Fibroblast of lung (primary cell): ENCODE measurements at places on chromosomes 12 and 14. TPM values are rescaled to one million over a fixed set of nuclear protein-coding genes. Genes with fewer than 3 reads are reported as not detected.

DNA sequence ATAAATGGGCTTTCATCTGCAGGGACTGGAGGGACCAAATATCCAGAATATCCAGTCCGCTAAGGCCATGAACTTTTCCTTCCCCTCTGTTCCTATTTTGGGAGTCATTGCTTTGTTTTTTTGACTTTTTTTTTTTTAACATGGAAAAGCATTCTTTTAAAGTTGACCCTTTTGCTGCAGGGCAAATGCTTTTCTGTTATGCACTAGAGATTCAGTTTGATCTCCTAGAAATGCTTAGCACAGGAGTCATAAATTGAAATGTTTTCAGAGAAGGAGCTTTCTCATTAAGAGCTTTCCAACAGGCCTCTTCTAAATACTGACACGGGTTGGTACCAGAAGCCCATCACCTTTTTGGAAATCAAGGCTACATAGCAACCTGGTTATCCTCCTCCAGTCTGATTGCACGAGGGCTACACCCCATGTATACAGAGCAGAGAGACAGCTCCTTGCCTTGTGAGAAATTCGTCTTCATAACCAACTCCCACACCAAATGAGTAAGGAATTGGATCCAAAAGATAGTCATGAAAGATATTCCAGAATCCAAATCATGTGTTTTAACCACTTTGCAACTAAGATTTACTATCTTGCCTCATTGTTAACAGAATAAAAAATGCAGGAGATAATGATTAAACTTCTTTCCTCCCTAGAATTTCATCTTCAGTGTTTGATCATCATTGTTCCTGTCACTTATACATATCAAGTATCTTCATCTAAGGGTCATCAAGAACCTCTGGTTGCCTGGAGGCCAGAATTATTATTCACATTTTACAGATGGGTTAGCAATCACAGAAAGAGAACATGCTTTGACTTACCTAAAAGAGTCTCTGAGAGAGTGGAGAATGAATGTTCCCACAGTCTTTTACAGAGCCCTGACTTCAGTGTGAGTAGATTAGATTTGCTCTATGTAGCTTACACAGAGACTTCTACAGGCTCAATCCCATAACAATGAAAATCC, 389.4 kb downstream of the ZFP36L1 start:
- no peak for DNase-seq

GRCh38 chr12:52296572-52297215, 5.4 kb upstream of the KRT81 start:
- DNase-seq: no peak

GRCh38 chr12:34604631-34605509, 582.6 kb downstream of the ALG10 start:
- no peak for DNase-seq

DNA sequence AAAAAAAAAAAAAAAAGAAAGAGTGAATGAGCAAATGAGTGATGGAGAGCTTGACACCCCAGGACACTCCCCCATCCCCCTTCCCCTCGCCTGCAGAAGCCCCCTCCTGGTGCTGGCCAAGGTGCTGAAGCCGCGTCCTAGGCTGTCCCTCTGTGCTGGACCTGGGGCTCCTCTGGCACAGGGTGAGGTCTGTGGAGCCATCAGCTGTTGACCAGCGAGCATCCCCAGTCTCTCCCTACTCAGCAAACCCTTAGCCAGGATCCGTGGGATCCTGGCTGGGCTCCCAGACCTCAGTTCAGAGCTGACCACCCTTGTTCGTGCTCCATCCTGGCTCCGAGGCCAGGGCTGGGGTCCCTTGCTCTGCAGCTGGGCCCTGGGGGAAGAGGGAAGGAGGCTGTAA, 5.4 kb upstream of the KIF26A start:
- no peak for DNase-seq

The FOXG1 gene
- total RNA-seq: not detected in 2 replicates

The IL31 gene
- total RNA-seq: not detected in 2 replicates

The GPR162 gene
- total RNA-seq: 11.1 and 11.8 TPM in 2 replicates
